Activated CD8-positive, alpha-beta memory T cell treated with anti-CD3 and anti-CD28 coated beads for 1 hour (primary cell): ENCODE measurements at places on chromosomes 12 and 14.

- DNase-seq, result no peak
These were observed 5.4 kb upstream of the LRIG3 start for GRCh38 chr12:58925751-58926150.

GRCh38 chr12:114895827-114896226 is 211.9 kb upstream of the TBX3 start:
- DNase-seq, result no peak

GRCh38 chr14:92937051-92937937 is 14.3 kb downstream of the CHGA start:
- no peak for DNase-seq

- DNase-seq, result no peak
These were observed 6.5 kb upstream of the DEGS2 start for GRCh38 chr14:100165831-100166440.

DNA sequence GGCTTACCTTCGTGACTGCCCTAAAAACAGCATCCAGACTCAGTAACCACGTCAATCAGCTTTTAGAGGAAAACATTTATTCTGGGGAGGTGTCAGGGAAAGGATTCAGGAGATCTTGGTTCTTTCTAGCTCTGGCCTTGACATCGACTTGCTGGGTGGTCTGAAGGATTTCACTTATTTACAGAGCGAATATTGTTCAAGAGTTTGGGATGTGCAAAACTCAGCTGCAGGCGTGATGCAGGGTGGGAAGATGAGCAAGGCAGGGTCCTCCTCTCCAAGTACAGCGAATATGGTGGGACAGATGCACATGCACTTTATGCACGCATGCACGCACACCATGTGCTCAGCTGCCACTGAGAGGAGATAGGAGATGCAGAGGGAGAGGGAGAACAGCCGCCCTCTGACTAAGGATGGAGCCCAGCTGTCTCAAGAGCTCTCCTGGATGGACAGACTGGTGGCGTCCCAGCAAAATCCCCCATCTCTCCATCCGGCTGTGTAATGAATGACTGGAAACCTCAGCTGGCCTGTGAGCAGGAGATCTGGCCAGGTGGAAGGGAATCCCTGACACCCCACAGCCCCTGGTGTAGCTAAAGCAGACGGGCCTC is 24.4 kb upstream of the BDKRB1 start:
- DNase-seq, result no peak

DNA sequence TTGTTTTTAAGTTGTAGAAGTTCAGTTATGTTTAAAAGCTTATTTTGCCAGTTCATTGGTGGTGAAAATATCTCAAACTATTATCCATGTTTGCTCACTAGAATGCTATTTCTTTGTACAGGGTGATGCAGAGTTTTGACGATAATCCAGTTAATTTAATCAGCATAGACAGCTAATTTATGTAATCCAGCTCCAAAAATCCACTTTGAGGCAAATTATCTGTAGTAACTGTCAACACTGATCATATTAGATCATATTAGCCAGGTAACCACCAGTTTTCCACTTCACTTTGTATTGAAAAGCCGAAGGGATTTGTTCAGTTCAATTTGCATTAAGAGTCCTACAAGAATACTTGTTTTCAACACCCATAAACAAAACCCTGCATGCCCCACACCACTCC is 378.6 kb downstream of the PDZRN4 start:
- no peak for DNase-seq

DNA sequence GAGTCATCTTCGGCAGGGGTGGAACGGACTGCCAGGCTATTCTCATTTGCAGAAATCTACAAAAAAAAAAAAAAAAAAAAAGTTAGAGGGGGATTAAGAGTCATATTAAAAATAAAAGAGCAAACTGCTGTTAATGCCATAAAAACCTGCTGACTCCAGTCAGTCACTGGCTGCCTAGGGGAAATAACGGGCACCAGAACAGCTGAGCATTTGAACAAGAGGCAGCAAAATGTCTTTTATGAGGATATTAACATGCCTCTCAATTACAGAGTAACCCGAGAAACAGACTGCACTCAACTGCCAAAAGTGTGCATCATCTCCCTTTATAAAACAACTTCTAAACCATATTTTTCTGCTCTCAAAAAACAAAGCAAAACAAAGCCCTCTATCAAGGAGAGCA is 28.7 kb upstream of the CERS5 start:
- no peak for DNase-seq

DNA sequence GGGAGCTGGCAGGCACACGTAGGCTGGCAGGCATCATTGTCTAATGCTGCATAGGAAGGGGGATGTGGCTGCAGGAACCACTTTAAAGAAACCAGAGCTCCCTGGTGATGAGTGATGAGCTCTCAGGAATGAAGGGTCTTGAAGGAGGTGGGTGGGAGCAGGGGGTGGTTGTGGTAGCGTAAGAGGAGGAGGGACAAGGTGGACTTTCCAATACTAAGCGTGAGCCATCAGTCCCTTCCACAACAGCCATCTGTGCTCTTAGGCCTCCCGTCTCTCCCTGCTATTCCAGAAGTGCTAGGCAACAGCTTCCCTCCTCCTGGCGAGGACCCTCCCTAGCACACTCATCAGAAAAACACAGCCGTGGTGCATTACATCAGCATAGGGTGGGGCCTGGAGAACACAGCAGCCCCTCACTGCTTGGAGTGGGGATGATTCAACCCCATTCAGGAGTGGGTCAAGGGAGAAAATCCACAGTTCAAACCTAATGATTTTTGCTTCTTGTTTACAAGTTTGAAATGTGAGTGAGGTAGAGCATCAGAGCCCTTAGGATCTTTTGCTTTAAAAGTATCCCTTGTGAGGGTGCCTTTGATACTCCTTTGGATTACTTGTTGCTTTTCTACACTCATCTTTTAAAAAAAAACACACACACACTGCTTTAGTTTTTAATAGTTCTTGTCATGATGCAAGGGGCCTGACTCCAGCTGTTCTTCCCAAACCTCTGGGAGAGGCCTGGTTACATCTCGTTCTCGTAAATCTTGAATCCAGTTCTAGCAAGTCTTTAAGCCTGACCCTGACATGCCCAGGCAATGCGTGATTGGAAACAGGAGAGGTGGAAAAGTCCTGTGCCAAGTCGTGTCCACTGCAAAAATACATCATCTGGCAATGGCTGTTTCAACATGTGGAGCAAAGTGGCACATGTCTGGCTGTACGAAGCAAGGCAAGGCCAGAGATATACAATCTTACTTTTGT is 356.4 kb upstream of the DDHD1 start:
- no peak for DNase-seq

DNA sequence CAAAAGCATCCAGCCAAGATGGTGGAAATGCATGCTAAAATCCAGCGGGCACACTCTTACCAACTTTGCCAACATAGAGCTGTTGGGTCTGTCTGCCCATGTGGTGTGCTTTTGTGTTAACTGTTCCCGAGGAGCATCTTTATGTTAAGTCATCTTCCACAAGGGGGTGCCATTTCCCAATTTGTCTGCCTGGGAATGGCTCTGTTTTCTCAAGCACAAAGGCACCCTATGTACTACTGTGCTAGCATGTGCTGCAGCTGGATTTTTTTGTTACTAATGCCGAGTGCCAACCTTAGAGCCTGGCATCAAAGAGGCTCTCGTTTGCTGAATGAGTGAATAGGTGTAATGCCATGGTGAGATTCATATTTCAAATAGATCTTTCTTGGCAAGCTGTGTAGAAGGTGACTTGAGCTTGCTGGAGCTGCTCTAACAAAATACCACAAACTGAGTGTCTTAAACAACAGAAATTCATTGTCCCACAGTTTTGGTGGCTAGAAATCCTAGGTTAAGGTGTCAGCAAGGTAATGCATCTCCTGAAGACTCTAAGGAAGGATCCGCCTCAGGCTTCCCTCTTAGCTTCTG is 74.3 kb downstream of the TRHDE start:
- no peak for DNase-seq

GRCh38 chr12:22709292-22709691 is 84.3 kb downstream of the ETNK1 start:
- DNase-seq, result no peak

DNA sequence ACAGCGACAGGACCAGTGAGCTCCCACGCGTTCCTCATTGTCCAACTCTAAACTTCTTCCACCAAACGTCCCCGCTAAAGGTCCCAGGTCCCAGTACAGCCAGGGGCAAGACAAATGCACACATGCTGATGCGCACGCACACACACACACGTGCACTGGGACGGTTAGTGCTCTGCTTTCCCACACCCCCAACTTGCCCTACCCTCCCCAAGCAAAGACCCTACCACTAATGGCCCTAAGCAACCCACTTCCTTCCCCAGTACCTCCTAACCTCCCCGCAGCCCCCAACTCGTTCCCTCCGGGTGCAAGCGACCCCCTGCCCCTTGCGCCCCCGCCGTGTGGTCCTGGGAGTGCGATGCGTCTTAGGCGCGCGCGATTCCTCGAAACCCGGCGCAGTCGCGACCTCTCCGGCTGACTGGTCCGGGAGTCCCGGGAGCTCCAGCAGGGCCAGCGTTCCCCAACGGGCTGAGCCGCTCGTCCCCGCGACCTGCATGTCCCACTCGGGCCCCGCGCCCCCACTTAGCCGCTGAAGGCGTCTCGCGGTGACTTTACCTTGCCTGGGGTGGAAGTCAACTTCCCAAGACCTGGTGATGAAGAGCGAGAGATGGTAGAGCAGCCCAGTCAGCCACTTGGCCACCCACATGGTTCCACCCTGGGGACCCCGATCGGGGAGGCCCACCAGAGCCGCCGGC is 578 bp downstream of the ADAMTS20 start:
- DNase-seq, result no peak

- no peak for DNase-seq
These were observed 91.3 kb upstream of the GZMB start for GRCh38 chr14:24725311-24725710.

- no peak for DNase-seq
These were observed 49.0 kb upstream of the MSRB3 start for GRCh38 chr12:65229441-65229840.

DNA sequence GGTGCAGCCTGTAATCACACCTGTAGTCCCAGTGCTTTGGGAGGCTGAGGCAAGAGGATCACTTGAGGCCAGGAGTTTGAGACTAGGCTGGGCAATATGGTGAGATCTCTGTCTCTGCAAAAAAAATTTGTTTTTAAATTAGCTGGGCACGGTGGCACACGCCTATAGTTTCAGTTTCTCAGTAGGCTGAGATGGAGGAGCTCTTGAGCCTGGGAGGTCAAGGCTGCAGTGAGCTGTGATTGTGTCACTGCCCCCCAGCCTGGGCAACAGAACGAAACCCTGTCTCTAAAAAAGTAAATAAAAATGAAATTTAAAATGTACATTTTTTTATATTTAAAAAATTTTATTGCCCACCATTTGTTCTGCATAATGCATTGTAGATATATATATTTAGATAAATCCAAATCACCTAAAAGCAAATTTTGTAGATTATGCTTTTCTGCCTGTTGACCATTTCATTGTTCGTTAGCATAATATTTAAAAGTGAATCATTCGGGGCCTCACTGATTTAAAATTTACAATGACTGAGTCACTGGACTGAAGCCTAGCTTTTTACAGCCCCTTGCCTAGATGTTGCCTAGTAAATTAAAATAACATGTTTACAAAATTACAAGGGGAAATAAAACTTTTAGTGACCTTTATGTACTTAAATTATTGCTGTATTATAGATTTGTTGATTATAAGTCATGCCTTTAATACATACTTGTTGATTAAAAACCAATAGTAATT is 87.9 kb downstream of the USP15 start:
- no peak for DNase-seq

DNA sequence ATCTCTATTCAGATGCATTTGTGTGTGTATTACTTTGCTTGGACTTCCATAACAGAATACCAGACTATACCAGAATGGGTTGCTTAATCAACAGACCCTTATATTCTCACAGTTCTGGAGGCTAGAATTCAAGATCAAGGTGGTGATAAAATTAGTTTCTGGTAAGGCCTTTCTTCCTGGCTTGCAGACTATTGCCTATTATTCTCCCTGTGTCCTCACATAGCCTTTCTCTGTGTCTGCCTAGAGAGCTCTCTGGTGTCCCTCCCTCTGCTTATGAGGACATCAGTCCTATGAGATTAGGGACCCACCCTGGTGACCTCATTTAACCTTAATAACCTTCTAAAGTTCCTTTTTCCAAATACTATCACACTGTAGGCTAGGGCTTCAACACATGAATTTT is 106.0 kb downstream of the FAR2 start:
- DNase-seq, result no peak

DNA sequence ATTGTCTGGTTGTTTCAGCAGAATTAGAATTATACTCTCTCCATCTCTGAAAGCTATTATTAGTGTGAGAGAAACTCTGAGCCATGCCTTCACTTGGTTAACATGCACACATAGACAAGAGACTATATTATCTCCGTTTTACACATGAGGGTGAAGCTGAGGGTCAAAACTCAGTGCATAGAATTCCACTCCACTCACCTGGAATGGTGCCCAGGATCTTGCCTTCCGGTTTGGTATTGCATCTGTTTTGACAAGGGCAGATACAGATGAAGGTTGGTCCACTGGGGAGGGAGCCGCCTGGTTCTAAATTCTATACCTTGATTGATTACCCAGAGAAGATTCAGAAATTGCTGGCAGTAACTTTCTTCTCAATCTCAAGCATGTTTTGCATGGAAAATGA is 149.5 kb upstream of the PELI2 start:
- no peak for DNase-seq

DNA sequence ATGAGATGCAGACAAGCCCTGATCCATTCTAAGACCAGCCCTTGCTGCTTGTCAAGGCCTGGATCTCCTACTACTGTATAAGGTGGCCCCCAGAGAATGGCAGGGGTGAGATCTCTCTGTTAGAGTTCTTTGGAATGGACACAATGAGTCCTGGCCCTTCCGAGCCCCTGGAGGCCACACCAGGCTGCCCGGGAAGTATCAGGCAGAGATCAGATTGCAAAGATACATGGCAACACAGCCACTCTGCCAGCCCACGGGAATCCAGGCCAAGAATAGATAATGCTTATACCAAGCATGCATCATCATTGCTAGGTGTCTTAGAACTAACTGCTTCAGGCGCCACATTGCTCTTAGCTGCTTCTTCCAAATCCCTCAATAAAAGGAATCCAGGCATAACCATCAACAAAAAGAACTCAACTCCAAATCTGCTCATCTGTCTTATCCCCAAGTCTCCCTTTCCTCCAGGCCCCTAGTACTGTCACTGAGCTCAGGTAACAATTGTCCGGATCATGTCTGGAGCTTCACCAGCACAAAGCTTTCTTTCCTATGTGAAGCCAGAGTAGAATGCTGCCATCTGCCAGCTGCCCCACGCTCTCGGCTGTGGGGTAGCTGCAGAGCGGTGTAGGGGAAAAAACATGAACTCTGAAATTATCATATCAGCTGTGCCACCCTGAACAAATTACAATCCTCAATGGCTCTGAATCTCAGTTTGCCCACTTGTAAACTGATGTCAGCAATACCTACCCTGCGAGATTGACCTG is 5.5 kb upstream of the VASH1 start:
- DNase-seq, result no peak
